ENCODE measurements at places on chromosomes 11 and 22.
A peak's percentile ranks its signal among the peaks of the same experiment; 100 is the strongest.

- DNase-seq = no peak
Measured at GRCh38 chr11:117273550-117274289, 17.4 kb upstream of the BACE1-AS start.

- DNase-seq = no peak
Measured at GRCh38 chr22:39184586-39185577, 32.4 kb upstream of the CBX7 start.

- peak; percentile 43 for DNase-seq
Measured at GRCh38 chr11:69801513-69802335, 17.5 kb downstream of the FGF3 start.

DNA sequence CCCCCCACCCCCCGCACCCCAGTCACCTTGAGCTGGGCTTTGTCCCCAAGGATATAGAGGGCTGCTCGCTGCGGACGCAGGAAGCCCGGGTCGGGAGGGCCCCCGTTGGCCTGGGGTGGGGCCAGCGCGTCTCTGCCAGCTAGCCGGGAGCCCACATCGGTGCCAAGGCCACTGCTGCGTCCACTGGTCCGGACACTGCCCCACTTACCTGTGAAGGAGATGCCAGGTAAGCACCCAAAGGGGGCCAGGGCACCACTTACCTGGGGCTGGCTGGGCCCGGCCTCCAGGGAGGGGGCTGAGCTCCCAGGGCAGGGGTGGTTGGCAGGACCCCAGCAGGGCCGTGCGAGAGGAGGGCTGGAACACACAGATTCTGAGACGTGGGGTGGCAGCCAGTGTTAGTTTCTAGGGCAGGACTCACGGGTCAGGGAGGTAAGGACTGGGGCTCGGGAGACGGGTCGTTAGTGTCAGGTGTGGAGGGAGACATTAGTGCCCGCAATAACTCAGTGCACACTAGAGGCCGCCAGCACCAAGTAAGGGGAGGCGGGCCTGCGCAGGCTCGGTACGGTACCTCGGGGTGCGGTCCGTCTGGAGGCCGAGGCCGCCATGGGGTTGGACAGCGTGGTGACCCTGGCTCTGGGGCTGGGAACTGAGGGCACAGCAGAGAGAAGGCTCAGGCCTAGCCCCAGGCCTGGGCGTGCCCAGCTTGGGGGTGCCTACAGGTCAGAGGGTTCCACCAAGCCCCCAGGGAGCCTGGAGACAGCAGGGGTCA lies 18.2 kb downstream of the SBF1 start:
- no peak for DNase-seq

DNA sequence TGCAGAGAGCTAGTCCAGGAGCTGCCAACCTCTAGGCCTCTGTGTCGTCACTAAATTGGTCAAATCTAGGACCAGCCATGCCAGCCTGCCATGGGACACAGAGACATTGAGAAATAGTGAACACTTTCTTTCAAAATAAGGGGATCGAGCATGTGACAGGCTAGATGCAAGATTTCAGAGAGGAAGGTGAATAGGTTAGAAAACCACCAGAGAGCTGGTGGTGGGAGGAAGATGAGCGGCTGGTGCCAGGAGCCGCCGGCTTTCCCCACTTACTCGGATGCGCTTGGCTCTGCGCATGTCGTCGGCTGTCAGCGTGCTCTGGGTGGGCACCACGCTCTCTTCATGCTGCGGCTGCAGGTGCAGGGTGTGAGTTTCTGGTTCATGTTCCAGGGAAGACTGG lies 35.4 kb upstream of the NFRKB start:
- no peak for DNase-seq

DNA sequence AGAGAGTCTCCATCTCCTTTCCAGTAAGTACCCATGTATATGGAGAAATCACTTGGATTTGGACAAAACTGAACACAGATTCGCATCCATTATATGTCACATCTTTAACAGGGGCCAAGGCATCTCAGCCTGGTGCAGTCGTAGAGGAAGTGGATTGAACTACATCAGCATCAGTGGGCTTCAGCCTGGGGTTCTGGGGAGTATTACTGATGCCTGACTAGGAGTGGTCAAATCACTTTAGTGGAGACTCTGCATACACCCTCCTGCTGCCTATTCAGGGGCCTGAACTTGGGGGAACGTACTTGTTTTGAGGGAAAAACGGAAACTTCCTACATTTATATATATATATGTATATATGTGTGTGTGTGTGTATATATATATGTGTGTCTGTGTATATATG lies 72.8 kb downstream of the GAB4 start:
- DNase-seq = no peak

- peak; percentile 74 for DNase-seq
Measured at GRCh38 chr11:76236092-76236999, 30.0 kb upstream of the WNT11 start.

- DNase-seq = no peak
Measured at GRCh38 chr11:47305734-47306483, 36.0 kb downstream of the MADD start.

DNA sequence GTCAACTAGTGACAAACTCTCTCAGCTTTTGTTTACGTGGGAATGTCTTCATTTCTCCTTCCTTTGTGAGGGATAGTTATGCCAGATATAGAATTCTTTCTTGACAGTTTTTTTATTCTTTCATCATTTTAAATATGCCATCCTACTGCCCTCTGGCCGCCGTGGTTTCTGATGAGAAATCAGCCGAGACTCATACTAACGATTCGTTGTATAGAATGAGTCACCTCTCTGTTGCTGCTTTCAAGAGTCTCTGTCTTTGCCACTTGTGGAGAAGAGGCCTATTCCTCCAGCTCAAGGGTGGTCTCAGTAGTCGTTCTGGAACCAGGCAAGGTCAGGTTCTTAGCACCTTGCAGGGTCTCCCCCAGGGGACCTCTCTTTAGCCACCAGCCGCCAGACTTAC lies 8.0 kb downstream of the MYO7A start:
- no peak for DNase-seq

GRCh38 chr11:46570790-46571398 lies 22.9 kb downstream of the AMBRA1 start:
- no peak for DNase-seq

DNA sequence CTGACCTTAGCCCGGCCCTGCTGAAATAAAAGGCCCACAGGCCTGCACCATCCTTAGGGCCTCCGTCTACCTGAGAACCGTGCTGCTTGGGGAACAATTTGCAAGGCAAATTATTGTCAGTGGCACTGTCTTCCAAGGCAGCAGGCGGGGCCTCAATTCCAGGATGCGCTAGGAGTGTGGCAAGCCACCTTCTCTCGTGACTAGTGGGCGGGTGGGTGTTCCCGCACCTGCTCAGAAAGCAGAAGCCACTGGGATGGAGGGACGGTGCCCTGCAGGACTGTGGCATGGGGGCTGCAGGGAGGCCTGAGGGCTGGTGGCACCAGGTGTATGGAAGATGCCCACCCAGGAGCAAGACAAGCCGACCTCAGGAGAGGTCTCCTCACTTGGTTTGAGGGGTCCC lies 58.8 kb upstream of the TTLL12 start:
- DNase-seq = no peak

GRCh38 chr11:118735203-118735602 lies 55.8 kb upstream of the TREH start:
- DNase-seq = no peak

DNA sequence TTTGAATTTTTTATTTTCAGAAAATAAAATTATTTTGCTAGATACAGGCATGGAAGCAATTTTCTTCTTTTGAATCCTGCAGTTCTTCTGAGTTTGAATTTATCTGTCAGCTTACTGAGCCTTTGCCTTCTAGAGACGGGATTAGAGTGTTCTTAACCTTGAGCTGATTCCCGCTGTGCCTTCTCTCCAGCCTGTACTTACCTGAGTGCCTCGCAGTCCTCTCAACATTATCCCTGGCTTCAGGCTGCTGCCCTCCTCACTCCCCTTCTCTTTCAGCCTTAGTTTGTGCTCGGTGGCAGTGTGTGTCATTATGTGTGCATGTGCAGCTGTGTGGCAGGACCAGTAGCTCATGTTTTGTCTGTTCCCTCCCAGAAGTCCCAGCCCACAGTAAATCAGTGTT lies 24.3 kb downstream of the OSBP2 start:
- DNase-seq = no peak

- no peak for DNase-seq
Measured at GRCh38 chr11:119336744-119337469, 2.6 kb downstream of the RNF26 start.

GRCh38 chr11:122398167-122398566 lies 257.4 kb upstream of the UBASH3B start:
- no peak for DNase-seq

DNA sequence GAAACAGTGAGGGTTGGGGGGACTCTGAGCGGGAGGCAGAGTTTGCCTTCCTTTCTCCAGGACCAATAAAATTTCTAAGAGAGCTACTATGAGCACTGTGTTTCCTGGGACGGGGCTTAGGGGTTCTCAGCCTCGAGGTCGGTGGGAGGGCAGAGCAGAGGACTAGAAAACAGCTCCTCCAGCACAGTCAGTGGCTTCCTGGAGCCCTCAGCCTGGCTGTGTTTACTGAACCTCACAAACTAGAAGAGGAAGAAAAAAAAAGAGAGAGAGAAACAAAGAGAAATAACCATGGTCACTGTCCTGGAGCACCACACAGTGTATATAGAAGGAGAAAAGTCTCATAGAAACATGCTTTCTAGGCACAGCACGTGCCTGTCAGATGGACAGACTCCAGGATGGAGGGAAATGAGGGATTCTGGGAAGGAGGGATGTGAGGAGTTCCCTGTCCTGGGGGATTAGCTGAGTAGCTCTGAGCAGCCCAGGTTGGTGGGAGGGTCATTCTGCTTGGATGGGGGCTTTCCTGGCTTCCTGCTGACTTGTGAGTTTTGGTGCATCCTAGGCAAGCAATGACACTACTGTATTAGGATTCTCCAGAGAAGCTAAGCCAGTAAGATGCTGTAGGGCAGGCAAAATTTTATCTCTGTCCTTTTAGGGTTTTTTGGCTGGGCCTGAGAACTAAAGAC lies 3.1 kb downstream of the GSTP1 start:
- DNase-seq = no peak

DNA sequence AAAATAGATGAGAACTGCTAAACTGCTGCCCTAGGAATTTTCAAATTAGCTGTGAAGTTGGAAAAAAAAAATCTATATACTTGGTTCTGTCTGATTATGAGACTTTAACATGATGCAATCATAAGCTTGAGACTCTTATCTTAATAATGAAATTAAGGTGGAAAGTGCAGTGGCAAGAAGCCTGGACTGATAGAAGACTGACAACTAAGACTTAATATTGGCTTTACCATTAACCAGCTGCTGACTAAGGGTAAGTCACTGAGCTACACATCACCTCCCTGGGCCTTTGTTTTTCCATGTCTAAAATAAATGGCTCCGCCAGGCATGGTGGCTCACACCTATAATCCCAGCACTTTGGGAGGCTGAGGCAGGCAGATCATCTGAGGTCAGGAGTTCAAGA lies 56.9 kb downstream of the SLC35F2 start:
- no peak for DNase-seq

- DNase-seq = no peak
Measured at GRCh38 chr11:76830639-76831327, 29.9 kb upstream of the ACER3 start.

DNA sequence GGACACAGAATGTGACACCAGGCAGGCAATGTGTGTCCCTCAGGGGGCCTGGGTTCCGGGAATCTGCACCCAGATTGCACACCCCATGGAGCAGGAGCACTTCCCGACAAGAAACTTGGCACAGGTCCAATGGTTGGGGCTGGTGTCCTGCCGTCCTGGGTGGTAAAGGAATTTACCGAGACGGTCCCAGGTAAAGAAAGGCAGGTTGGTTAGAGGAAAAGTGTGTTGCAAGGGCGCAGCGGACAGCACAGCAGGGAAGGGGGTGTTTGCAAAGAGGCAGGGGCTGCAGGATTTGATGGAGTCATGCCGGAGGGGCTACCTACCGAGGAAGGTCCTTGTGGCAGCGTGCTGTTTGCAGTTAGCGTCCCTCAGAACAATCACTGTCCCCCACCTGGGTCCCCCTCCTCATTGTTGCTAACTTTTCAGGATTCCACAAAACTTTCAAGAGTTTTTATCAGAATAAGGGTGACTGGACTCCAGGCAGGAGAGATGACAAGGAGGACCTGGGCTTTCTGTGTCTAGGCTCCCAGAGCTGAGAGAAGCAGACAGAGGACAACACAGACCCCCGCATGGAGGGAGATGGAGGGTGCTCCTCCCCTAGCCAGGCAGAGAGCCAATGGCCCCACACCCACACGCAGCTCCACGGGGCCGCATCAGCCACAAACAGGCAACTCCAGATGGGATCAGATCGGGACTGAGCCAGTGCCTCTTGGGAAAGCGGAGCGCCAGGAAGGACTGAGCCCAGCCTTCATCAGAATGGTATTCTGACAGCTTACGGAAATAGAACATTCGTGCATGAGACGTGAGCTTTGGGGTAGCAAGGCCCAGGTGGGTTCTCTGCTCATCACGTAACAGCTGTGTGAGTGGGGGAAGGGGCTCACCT lies 1423.9 kb downstream of the BRD1 start:
- DNase-seq = no peak

- no peak for DNase-seq
Measured at GRCh38 chr22:50720301-50721256, 17.4 kb upstream of the ACR start.

DNA sequence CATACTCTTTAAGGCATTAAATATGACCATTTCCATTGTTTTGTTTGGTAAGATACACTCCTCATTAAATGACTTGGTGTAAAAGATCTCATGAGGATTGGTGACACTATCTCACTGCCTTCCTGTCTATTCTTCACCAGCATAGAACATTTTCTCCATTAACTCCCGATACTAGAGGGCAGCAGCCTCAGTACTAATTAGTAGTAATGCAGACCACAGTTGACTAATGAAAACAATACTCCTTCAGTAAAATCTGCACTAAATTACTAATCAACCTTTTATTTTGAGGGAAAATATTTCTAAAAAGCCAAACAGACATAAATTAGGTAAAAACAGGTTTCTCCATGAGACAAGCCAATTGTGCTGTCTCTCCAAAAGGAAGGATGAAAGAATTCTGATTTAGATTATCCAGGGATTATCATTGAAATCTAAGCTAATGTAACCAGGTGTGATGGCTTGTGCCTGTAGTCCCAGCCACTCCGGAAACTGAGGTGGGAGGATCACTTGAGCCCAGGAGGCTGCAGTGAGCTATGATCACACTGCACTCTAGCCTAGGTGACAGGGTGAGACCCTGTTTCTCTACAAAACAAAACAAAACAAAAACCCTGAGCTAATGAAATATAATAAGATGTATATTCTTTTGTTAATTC lies 9.4 kb downstream of the PGM2L1 start:
- DNase-seq = peak; percentile 53

GRCh38 chr22:20386972-20387371 lies 7.0 kb upstream of the ZNF74 start:
- DNase-seq = no peak

Measured in NCI-H1105 (cell line).